ENCODE measurements at places on chromosomes 3 and 15.

DNA sequence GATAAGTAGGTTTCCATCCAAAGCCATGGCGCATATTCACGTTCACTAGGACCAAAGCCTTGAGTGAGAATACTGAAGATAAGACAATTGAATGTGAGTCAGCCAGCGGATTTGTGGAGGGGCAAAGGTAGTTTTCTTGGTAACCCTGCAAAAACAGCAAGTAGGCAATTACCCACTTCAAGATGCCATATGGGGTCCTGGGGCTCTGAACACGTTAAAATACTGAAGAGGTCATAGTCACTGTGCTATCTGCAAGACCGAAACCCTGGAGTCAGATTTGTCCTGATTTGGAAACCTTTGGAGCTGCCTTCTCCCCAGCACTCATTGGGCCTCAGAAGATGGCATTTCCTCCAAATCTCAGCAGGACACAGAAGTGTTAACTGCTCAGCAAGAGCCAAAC, 646.9 kb upstream of the LMCD1 start:
- no peak for DNase-seq

GRCh38 chr3:135106445-135106844, 311.4 kb downstream of the EPHB1 start:
- DNase-seq: no peak

DNA sequence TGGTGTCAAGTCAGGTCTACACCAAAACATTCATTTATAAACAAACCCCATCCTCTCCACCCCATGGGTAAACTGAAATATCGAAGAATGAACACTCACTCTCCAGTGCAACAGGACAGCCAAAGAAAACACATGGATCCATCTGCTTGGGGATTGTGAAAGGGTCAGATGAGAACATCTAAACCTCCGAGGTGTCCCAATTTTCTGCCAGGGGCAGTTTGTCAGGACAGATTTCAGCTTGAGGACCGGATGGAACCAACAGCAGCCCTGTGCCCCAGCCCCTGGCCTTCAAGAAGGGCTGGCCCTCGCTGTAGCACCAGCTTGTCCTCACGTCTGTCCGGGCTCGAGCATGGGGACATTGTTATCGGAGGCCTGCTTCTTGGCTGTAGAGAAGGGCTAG, 45.5 kb downstream of the PCSK6 start:
- DNase-seq: no peak

DNA sequence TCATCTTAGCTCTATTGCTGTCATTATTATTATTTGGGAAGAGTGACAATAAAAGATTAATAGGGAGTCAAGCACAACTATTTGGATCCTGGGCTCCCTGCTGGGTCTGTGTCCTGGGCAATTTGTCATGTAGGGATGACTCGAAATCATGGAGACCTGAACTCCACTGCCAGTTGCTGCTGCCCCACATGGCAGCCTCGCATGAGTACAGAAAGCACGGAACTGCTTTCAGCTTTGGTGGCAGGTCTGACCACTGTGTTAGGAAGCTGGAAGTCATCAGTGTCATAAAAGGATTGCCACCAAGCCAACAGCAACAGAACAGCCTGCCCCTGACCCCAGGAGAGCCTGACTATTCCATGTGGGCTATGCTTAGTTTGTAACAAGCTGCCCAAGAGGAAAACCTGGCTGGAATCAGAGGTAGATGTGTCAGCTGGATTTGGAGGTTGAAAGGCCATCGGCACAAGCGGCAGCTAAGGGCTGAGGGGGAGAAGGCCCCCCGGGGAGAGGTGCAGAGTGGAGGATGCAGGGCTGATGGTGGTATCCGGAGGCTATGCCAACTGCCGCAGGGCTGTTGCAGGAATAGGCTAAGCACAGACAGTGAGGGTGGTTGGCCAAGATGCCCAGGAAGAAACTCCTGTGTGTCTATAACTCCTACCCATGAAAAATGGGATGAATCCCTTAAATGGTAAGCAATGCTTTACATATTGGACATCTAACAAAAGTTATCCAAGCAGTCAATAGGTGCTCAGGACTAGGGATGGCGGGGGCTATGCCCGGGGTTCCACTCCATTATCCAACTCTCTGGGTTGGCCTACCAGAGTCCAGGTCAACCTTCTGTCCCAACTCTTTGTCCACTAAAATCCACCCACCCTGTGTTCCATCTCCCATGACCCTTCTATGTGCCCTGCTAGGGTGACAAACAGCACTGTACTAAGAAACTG, 291.6 kb downstream of the ADAMTS17 start:
- no peak for DNase-seq

DNA sequence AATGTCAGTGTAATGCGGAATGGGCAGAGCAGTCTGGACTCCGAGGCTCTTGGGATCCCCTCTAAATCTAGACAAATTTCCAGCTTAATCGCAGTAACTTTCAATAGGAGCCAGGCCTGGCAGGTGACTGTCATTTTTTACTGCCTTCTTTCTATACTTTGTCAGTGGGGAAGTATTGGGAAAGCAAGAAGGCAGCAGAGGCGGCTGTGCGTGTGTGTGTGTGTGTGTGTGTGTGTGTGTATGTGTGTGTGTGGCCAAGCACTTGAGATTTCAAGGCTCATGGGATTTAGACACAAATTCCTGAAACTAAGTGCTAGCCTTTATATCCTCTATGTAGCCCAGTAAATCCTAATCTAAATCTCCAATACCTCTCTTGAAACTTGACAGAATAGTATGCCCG, 49.3 kb upstream of the ANKRD34C start:
- no peak for DNase-seq

GRCh38 chr15:60528530-60528929, 49.6 kb upstream of the ICE2 start:
- no peak for DNase-seq

DNA sequence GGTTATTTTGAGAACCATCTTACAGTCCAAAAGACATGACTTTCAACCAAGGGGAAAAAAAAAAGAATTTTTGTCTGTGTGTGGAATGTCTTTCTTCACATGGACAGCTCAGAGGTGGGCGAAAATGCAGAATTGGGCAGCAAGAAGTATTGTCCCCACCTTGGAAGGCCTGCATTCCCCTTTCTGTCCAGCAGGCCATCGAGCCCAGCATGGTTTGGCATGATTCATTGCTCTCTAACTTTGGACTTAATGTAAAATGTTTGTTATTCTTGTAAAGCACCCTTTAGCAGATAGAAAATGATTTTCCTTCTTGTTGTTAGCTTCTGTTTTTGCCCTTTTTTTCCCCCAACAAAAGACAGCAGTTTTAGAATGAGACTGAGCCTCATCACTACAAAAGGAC, 12.4 kb downstream of the MYO1E start:
- no peak for DNase-seq

- DNase-seq: no peak
Observed at GRCh38 chr3:182892226-182892625, 88.1 kb downstream of the DCUN1D1 start.

DNA sequence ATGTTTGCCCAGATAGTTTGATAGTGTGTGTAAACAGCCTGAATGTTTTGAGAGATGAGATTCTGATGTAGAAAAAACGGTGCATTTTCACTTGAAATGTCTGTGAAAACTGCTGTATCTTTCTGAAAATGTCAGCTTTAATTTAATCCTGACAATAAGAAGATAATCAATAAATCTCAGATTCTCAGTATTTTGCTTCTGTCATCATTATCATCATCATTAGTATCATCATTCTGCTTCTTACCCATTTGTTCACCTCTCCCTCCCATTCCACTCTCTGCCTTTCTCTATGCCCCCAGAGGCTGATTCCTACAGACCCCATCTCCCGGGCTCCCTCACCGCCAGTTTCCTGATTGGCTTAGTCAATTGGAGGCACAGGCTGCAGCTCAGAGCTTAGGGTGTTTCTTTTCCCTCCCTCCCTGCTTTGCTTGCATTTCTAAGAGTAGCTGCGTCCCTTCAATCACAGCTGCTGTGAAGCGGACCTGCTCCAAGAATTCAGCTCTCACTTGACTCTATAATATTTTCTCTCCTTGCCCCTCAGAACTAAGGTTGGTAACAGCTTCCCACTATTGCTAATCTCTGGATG, 8.2 kb upstream of the SNTN start:
- no peak for DNase-seq
